Heart right ventricle (tissue), 16 donors: ENCODE measurements at places on chromosomes 7 and 10. TPM values are rescaled to one million over a fixed set of nuclear protein-coding genes. Genes with fewer than 3 reads are reported as not detected.

Gene INA
- total RNA-seq: not detected

Gene HECW1
- total RNA-seq: not detected

Gene CPXM2
- 4.9 TPM for total RNA-seq

Gene CYP26C1
- not detected for total RNA-seq

GRCh38 chr10:58952747-58953466, 223.5 kb upstream of the PHYHIPL start:
- H3K36me3 ChIP-seq: no peaks in the 10 kb centered on the region
- H3K4me1 ChIP-seq: peaks cover 2% of the 10 kb centered on the region
- H3K27ac ChIP-seq: peak overlapping the region; percentile 13
- no peak overlapping the region for H3K4me3 ChIP-seq
- peak; percentile 46 for DNase-seq
- no peaks in the 10 kb centered on the region for H3K27me3 ChIP-seq

DNA sequence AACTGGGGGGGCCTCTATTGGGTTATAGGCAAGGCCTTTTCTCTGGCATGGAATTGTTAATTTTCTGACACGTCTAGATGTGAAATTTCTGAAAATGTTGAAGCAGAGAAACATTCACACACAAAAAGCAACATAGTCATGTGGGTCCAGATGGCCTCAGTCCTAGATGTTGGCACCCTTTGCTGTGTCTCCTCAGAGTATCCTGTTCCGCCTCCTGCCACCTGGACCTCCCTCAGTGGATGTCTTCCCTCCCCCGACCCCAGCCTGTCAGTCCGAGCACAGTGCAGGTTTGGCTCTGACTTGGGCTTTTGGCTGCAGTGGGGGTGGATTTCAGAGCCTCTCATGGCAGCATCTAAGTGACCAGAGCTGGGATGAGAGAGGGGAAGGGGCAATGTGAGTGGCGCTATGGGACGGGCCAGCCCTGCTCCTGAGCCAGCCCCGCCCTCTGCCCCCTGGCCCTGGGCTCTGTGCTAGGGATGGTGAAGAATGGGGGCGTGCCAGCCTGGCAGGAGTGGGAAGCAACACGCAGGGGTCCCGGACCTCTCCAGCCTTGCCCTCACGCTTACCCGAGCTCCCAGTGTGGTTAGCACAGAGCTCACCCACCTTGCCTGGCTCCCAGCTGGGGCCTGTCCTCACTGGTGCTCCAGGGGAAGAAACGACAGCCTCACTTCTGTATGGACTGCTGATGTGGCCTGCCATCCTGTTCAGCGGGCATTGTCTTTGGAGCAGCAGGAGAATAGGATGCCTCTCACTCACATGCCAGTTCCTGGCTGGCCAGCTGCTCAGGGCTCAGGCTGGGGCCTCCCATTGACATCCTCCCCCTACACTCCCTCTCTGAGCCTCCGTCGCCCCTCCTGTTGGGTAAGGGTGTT, 6.2 kb downstream of the ATP6V0E2 start:
- H3K36me3 ChIP-seq: no peaks in the 10 kb centered on the region
- peaks cover 18% of the 10 kb centered on the region for H3K4me1 ChIP-seq
- no peaks in the 10 kb centered on the region for H3K27me3 ChIP-seq
- peak overlapping the region; percentile 30 for H3K27ac ChIP-seq

GRCh38 chr10:44476409-44477045, 91.6 kb upstream of the CXCL12 start:
- no peaks in the 10 kb centered on the region for H3K36me3 ChIP-seq
- no peak overlapping the region for H3K27ac ChIP-seq
- DNase-seq: no peak
- H3K27me3 ChIP-seq: no peaks in the 10 kb centered on the region
- no peak overlapping the region for H3K4me3 ChIP-seq
- peaks cover 41% of the 10 kb centered on the region for H3K4me1 ChIP-seq
